Right kidney (tissue), 9 donors: ENCODE measurements at places on chromosomes 4 and X.

GRCh38 chrX:11992271-11992670 lies 146.0 kb upstream of the FRMPD4 start:
- no peak for DNase-seq

- DNase-seq, result peak; percentile 27
These were observed 2.7 kb downstream of the GASK1B start for GRCh38 chr4:158169931-158170690.

DNA sequence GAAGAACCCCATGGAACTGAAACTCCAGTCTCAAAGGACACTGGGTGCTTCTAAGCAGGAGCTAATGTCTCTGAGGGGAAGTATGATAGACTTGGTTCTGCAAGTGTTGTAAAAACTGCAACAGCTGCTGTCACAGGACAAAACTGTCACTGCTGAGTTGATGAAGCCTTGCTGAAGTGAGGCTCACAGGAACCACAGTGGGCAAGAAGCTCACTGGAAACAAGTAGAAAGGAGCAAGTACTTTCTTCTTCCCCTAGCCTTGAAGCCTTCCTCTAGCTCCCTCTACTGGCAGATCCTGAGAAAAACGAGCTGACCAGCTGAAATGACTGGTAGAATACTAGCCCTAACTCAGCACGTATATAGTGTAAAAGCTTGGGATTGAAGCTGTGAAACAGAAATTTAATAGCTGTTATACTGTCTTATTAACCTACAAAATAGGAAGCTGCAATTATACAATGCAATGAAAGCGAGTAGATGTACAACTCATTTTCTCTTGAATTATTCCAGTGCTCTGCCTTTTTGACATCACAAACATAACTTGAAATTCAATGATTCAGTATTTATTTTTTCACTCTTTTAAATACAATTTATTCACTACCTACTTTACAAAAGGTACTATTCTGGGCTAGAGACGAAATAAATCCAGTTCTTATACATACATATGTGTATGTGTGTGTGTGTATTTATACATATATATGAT lies 91.4 kb downstream of the GABRB1 start:
- DNase-seq, result peak; percentile 25

GRCh38 chrX:155880586-155881157 lies 473 bp upstream of the VAMP7 start:
- peak; percentile 66 for DNase-seq

- DNase-seq, result no peak
These were observed 12.1 kb upstream of the GTPBP6 start for GRCh38 chrX:330726-331150.

GRCh38 chr4:153095448-153096204 lies 108.6 kb upstream of the TRIM2 start:
- no peak for DNase-seq

GRCh38 chrX:63735882-63736281 lies 49.1 kb downstream of the ARHGEF9 start:
- no peak for DNase-seq

DNA sequence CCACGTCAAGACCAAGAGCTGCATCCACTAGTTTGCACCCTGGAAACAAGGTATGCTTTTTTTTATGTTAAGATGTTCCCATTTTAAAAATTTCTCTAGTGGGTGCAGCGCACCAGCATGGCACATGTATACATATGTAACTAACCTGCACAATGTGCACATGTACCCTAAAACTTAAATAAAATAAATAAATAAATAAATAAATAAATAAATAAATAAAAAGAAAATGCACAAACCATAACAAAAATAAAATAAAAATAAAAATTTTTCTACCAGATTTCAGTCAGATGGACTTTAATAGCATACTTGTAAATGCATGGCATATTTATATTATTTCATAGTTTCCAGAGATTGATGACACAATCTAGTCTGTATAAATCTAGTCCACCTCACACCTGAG lies 1.9 kb upstream of the PRR27 start:
- no peak for DNase-seq

DNA sequence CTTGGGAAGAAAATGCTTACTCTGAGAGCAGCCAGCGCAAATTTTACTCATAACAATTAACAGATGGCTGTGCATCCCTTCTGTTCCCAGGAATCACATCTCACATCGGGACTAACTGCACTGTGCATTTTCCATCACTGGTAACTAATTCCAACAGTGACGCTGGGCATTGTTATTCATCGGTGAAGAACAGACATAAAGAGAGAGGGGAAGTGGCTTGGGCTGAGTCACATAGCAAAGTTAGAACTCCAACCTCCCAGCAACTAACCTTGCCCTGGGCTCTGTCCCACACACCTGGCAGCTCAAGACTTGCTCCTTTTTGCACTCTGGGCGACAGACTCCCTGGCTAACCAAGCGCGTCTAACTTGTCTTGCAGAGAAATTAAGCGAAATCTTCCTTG lies 6.4 kb upstream of the LONRF3 start:
- no peak for DNase-seq

DNA sequence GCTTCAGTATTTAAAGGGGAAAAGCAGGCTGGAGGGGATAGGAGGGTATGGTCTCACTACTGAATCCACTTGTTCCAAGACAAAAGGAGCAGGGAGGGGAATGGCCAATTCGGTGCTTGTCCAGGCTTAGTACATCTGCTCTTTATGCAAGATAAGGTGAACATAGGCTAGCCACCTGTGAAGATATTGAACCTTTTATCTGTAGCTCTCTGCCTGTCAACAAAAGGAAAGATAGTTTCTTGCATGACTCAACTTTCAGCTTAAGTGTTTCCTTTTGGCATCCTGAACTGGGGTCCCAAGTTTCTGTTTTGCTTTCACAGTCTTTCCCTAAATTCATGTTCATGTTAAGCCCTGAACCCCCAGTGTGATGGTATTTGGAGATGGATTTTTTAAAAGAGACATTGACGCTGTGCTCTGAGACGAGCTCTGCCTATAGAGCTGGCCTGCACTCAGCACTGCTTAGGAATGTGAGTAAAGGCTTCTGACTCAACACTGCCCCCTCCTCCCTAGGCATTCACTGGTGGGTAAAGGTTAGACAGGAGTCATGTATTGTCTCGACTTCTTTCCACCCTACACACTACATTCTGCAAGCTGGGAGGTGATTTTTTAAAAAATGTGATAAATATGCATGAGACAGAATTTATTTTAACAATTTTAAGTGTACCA lies 28.2 kb downstream of the FAM149A start:
- DNase-seq, result no peak

DNA sequence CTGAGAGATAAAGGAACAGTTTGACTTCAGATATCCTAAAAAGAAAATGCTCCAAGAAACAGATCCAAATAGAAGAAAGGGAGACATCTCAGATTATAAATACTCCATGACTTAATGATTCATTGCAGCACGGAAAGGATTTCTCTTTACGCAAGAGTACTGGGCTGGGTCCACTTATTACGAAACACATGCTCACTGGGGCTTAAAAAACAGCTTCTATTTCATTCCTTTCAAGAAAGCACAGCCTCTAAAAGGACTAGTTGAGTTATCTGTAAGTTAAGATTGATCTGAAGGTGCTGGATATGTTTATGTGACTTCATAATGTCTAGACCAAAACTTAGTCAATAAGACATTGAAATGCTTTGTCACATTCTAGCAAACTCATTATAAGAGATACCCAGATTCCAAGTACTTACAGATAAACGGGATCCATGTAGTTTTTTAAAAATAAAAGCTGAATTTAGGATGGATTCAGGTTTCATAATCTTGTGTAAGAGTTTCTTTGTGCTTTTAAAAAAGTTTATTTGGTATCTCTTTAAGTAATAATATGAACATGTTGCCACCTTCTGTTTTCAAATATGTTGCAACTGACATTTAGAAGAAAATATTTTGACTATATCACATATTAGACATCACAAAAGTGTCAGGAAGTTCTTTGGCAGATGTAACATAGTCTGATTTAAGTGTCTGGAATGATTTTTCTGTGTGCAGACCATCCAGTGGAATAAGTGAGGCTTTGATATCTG lies 109.5 kb upstream of the MYOZ2 start:
- DNase-seq, result no peak

GRCh38 chr4:104919406-104919805 lies 227.3 kb upstream of the TET2 start:
- no peak for DNase-seq
